ENCODE measurements at places on chromosomes 1 and 21. TPM values are rescaled to one million over a fixed set of nuclear protein-coding genes. Genes with fewer than 3 reads are reported as not detected.

HPCA gene
- total RNA-seq = not detected

ATP1A2 gene
- 229 TPM for total RNA-seq

PTPN22 gene
- 7.2 TPM for total RNA-seq

PDZK1 gene
- 25.2 TPM for total RNA-seq

GJA9 gene
- total RNA-seq = not detected

KIAA1614 gene
- 2.3 TPM for total RNA-seq

EFNA4 gene
- 26.6 TPM for total RNA-seq

PDPN gene
- 18.1 TPM for total RNA-seq

RNF115 gene
- total RNA-seq = 24.3 TPM

RIMKLA gene
- total RNA-seq = 0.73 TPM

HAX1 gene
- total RNA-seq = 108 TPM

CORT gene
- 0.64 TPM for total RNA-seq

TFF2 gene
- total RNA-seq = not detected

Data from breast epithelium (tissue), 4 donors.